Nephron progenitor cell (in vitro differentiated cells): ENCODE measurements at places on chromosomes 2 and 18.

GRCh38 chr2:101717071-101717845 lies 19.8 kb downstream of the MAP4K4 start:
- peaks cover 81% of the 10 kb centered on the region for H3K36me3 ChIP-seq
- no peak overlapping the region for H3K4me3 ChIP-seq

- DNase-seq, result no peak
- no peak overlapping the region for H3K27ac ChIP-seq
- no peak overlapping the region for H3K4me3 ChIP-seq
- peaks cover 19% of the 10 kb centered on the region for H3K36me3 ChIP-seq
- H3K27me3 ChIP-seq, result peaks cover 23% of the 10 kb centered on the region
Measured at GRCh38 chr2:120833127-120833675, 97.5 kb downstream of the GLI2 start.

GRCh38 chr2:194343167-194343566 lies 1313.9 kb upstream of the SLC39A10 start:
- H3K4me1 ChIP-seq, result no peaks in the 10 kb centered on the region
- H3K36me3 ChIP-seq, result no peaks in the 10 kb centered on the region
- no peak for DNase-seq
- no peak overlapping the region for H3K27ac ChIP-seq
- no peaks in the 10 kb centered on the region for H3K27me3 ChIP-seq

DNA sequence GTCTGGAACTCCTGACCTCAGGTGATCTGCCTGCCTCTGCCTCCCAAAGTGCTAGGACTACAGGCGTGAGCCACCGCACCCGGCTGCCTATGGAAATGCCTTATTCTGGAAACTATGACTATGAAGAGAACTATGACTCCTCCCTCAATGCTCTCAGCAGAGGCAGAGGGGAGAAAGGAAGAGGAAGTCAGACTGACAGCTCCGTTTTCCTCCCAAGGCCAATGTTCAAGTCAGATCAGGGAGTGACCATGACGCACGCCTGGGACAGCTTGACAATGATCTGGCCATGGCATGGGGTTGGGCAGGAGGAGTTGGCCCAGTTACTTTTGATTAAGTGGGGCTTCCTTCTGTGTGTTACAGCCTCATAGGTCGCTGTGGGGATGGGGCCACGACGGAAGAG lies 44.3 kb upstream of the MRPL33 start:
- peaks cover 11% of the 10 kb centered on the region for H3K27me3 ChIP-seq
- peak overlapping the region; percentile 68 for H3K27ac ChIP-seq
- H3K4me3 ChIP-seq, result no peak overlapping the region
- no peaks in the 10 kb centered on the region for H3K36me3 ChIP-seq
- H3K4me1 ChIP-seq, result peaks cover 43% of the 10 kb centered on the region

DNA sequence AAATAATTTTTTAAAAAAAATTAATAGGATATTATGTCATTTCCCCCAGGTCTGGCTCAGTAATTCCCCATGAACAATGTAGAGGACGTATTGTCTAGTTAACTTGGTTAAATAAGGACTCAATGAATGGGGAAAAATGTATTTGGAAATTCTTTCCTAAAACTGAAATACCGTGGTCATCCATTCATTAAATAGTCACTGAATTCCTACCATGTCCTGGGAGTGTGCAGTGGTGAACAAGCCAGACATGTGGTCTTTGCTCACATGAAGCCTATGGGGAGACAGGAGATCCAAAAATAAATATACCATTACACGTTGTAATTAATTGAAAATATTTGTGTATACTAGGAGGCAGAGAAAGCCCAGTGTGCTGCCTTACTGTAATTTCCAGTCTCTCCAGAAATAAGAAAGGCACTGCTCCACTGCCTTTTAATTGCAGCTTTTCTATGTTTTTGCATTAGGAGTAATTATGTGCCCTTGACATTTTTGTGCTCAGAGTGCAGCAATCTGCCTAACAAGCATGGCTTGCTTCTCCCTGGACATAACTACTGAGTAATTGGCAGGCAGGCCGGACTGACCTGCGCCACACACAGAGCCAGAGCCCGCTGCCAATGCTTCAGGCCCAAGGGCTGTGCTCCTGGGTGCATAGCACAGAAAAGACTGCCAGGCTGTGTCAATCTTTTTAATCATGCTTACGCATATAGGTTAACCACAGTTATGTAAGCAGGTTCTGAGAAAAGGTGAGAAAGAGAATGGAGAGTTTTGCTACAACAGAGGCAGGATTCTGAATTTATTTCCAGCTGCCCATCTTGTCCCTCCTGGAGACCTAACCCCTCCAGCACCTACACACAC lies 22.2 kb upstream of the TTC39C start:
- DNase-seq, result no peak
- peaks cover 16% of the 10 kb centered on the region for H3K4me1 ChIP-seq

DNA sequence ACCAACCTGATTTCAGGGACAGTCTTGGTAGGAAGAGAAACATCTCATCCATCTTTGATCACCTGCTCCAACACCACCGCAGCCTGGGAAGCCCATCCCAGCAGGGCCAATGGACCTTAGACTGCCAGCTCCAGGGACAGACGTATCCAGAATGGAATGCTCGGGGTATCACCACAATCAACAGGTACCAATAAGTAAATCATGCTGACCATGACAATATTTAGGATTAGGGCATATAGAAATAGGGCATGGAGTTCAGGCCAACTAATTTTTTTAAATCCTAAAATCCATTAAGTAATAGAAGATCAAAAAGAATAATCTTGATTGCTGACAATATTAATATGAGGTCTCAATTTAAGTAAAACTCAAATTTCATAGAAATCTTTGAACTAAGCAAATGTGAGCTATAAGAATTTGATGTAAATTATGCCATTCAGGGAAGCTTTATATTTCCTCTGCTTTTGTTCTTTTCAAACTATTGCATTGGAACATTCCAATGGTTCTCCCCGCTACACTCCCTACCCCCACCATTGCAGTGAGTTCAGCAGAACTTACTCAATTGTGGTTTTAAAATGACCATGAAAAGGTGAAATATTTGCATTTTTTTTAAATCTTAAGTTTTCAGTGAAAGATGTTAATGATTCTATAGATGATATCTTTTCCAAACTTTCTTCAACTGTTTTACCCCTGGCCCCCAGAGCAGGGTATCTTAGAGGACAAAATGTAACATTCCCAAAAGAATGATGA lies 138.6 kb downstream of the DNER start:
- no peaks in the 10 kb centered on the region for H3K4me1 ChIP-seq
- H3K36me3 ChIP-seq, result no peaks in the 10 kb centered on the region
- no peak for DNase-seq
- peaks cover 6% of the 10 kb centered on the region for H3K27me3 ChIP-seq
- H3K27ac ChIP-seq, result no peak overlapping the region

DNA sequence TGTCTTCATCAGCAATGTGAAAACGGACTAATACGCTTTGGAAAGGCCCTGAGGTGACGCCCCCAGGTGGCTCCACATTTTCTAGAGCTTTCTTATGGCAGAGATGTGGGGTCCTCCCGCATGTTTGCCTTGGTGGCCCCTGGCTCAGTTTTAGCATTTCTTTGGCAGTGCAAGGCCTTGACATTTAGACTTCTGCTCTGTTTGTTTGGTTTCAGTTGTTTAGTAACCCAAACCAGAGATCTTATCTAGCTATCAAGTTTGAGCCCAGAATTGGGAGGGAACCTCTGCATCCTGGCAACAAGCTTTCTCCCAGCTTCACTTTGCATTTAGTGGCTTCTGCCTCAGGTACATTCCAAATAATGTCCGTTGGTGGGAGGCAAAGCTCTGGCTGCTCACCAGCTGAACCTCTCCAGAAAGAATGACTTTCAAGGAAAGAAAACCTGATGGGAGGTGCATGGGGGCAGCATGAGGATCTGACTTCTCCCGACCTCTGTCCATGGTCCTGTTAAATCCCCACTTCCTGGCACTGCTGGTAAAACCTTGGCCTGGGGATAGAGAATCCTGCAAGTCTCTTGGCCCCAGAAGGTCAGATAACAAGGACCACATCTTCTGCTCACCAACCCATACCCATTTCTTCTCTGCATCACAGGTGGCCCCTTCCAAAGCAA lies 12.0 kb upstream of the MBP start:
- H3K4me1 ChIP-seq, result no peaks in the 10 kb centered on the region
- H3K4me3 ChIP-seq, result no peak overlapping the region
- peaks cover 20% of the 10 kb centered on the region for H3K27me3 ChIP-seq
- H3K36me3 ChIP-seq, result peaks cover 6% of the 10 kb centered on the region

- peaks cover 5% of the 10 kb centered on the region for H3K4me1 ChIP-seq
- no peak for DNase-seq
- H3K27ac ChIP-seq, result no peak overlapping the region
- no peaks in the 10 kb centered on the region for H3K36me3 ChIP-seq
- no peak overlapping the region for H3K4me3 ChIP-seq
- peaks cover 4% of the 10 kb centered on the region for H3K27me3 ChIP-seq
Measured at GRCh38 chr2:138607746-138608145, 106.2 kb downstream of the SPOPL start.

- H3K27ac ChIP-seq, result no peak overlapping the region
- peaks cover 9% of the 10 kb centered on the region for H3K4me1 ChIP-seq
- H3K27me3 ChIP-seq, result no peaks in the 10 kb centered on the region
Measured at GRCh38 chr2:105388971-105389381, 9.9 kb downstream of the FHL2 start.

- DNase-seq, result no peak
- peak overlapping the region; percentile 38 for H3K27ac ChIP-seq
- H3K27me3 ChIP-seq, result peaks cover 6% of the 10 kb centered on the region
- peaks cover 35% of the 10 kb centered on the region for H3K4me1 ChIP-seq
Measured at GRCh38 chr2:135874777-135875365, 1.4 kb downstream of the MCM6 start.

DNA sequence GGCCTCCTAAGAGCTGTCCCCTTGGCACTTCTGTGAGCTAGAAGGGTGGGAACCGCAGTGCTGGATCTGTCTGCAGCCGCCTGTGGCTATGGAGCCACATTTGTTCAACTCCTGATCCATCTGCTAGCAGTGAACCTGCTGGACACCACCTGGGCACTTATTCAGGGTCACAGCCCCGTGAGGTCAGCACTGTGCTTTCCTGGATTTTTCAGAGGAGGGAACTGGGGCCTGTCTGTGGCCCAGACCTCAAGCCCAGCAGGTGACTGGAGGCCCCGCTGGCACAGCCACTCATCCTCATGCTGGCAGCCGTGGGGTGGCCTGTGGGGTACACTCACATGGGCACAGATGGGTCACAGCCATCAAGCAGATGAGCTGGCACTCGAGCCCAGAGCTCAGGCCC lies 155.3 kb downstream of the TFCP2L1 start:
- no peaks in the 10 kb centered on the region for H3K36me3 ChIP-seq
- DNase-seq, result no peak
- H3K27ac ChIP-seq, result no peak overlapping the region
- H3K4me3 ChIP-seq, result no peak overlapping the region
- peaks cover 35% of the 10 kb centered on the region for H3K27me3 ChIP-seq

GRCh38 chr2:56333812-56334485 lies 150.2 kb downstream of the CCDC85A start:
- H3K36me3 ChIP-seq, result no peaks in the 10 kb centered on the region
- H3K4me3 ChIP-seq, result no peak overlapping the region
- DNase-seq, result no peak

GRCh38 chr2:159199761-159200465 lies 86.6 kb downstream of the WDSUB1 start:
- peaks cover 83% of the 10 kb centered on the region for H3K36me3 ChIP-seq
- no peak overlapping the region for H3K4me3 ChIP-seq
- H3K27me3 ChIP-seq, result peaks cover 6% of the 10 kb centered on the region
- peaks cover 7% of the 10 kb centered on the region for H3K4me1 ChIP-seq
- no peak for DNase-seq

DNA sequence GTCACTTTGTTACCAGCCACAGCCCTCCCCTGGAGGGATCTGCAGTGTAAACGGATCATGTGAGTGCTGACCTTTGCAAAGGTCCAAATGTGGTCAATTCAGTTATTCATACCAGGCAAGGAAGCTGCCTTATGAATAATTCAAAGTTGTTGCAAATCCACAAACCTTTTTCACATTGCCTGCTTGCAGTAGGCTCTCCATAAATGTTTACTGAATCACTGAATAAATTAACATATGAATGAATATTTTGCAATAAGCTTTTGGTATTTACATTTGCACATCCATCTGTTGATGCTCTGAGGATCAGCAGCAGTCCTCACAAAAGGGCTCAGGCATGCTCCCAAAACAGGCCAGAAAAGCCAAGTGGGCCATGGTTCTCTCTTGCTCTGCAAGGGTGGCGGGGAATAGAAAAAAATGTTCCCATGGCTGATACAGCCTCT lies 156.8 kb downstream of the VAPA start:
- peaks cover 3% of the 10 kb centered on the region for H3K27me3 ChIP-seq
- no peak for DNase-seq
- peaks cover 47% of the 10 kb centered on the region for H3K4me1 ChIP-seq
- no peak overlapping the region for H3K27ac ChIP-seq
- no peaks in the 10 kb centered on the region for H3K36me3 ChIP-seq
- H3K4me3 ChIP-seq, result no peak overlapping the region

- no peaks in the 10 kb centered on the region for H3K27me3 ChIP-seq
- no peak overlapping the region for H3K4me3 ChIP-seq
- H3K36me3 ChIP-seq, result peaks cover 59% of the 10 kb centered on the region
- H3K27ac ChIP-seq, result no peak overlapping the region
Measured at GRCh38 chr2:173238831-173239230, 115.8 kb upstream of the CDCA7 start.

DNA sequence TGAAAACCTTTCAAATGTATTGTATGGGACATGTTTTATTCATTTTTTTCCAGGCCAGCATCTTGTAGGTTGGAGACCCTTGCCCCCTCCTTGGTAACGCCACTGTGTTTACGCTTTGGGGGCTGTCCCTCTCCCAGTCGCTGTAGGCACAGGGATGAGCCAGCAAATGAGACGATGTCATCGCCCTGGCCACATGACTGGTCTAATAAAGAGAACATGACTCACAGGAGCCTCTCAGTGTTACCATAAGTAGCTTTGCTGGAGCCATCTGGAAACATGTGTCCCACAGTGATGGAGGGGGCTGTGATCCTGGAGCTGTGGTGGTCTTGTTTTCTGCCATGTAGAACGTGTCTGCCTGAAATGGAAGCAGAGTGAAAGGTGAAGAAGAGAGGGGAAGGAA lies 78.9 kb downstream of the CD8B2 start:
- no peak overlapping the region for H3K27ac ChIP-seq
- H3K36me3 ChIP-seq, result no peaks in the 10 kb centered on the region
- H3K27me3 ChIP-seq, result peaks cover 15% of the 10 kb centered on the region
- no peak for DNase-seq
- no peak overlapping the region for H3K4me3 ChIP-seq
- H3K4me1 ChIP-seq, result peaks cover 41% of the 10 kb centered on the region

- H3K4me3 ChIP-seq, result no peak overlapping the region
- peaks cover 8% of the 10 kb centered on the region for H3K36me3 ChIP-seq
- no peak overlapping the region for H3K27ac ChIP-seq
- H3K27me3 ChIP-seq, result no peaks in the 10 kb centered on the region
- no peak for DNase-seq
- peaks cover 6% of the 10 kb centered on the region for H3K4me1 ChIP-seq
Measured at GRCh38 chr2:54589340-54590215, 133.5 kb downstream of the SPTBN1 start.

DNA sequence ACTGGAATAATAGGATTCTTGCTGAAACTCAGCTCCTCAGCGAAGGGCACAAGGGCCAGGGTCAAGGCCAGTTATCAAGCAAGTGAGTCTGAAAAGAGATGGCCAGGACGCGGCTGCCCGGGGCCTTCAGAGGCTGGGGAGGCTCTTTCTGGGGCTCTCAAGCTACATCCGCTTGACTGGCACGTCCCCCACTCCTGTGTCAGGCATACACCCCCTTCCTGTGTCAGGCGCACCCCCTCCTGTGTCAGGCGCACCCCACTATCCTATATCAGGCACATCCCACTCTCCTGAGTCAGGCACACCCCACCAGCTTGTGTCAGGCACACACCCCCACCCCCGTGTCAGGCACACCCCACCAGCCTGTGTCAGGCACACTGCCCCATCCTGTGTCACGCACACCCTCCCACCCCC lies 91.8 kb downstream of the TPO start:
- no peak for DNase-seq
- H3K27ac ChIP-seq, result no peak overlapping the region
- no peak overlapping the region for H3K4me3 ChIP-seq
- no peaks in the 10 kb centered on the region for H3K36me3 ChIP-seq
- no peaks in the 10 kb centered on the region for H3K4me1 ChIP-seq
- H3K27me3 ChIP-seq, result peaks cover 16% of the 10 kb centered on the region
